ENCODE measurements at places on chromosomes 2 and 18. TPM values are rescaled to one million over a fixed set of nuclear protein-coding genes. Genes with fewer than 3 reads are reported as not detected.

DNA sequence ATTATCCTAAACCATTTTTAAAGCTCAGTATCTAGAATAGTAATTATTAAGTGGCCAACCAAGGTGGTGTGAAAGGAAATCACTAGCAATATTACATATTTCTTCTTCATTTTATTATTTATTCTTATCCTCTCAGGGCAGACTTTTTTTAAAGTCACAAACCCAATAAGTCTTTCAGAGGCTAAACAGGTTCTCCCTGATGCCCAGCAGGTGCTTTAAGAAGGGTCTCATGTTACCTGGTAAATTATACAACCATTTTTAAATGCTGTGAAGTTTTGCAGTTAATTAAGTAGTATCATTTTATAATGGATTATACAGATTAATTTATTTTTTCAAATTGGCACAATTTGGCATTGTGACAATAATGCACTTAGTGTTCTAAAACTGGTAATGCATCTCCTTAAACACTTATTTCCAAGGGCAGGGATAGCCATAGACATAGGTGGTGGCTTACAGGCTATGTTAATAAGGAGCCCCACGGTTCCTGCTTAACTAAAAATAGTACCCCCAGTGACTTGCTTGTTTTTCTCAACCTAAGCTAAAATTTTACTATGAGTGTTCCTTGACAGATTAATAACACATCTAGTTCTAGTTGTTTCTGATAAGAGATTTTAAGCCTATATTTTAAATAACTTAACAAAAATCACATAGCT is 67.0 kb downstream of the PMS1 start:
- no peak overlapping the region for H3K4me3 ChIP-seq
- H3K36me3 ChIP-seq, result peaks cover 6% of the 10 kb centered on the region
- no peaks in the 10 kb centered on the region for H3K4me1 ChIP-seq
- no peak for DNase-seq
- H3K27me3 ChIP-seq, result no peaks in the 10 kb centered on the region

GRCh38 chr2:50529600-50530218 is 502.2 kb downstream of the NRXN1 start:
- DNase-seq, result no peak
- no peaks in the 10 kb centered on the region for H3K4me1 ChIP-seq
- no peaks in the 10 kb centered on the region for H3K27me3 ChIP-seq
- H3K27ac ChIP-seq, result no peak overlapping the region

DNA sequence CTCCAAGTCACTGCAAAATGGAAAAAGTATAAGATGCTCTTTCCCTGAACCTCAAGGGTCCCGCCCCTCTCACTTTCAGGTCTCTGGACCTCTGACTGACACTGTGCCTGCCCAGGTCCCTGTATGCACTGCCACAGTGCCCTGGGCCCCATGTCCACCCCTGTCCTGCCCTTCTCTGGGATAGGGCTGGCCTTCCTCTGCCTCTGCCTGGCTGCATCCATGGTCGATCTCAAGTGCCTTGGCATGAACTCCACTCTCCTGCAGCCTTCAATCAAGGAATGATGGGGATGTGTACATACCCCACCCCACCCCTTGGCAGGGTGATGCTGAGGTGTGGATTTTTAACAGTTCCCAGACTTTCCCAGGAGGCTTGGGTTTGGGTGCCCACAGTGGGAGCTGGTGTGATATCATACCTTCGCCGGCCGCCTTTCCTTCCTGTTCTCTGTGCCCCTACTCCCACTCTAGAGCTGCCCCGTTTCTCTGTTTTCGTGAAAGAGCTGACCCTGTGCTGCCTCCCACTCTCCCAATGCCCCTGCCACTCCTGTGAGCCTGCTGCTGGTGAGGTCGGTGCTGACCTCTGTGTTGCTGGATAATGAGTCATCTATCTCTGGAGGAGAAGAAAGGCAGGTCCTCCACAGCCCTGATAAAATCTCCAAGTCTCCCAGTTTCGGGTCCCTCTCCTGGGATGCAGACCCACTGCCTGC is 18.9 kb downstream of the PTPN18 start:
- H3K4me3 ChIP-seq, result no peak overlapping the region
- no peaks in the 10 kb centered on the region for H3K36me3 ChIP-seq
- DNase-seq, result no peak

CTAGE1 gene
- not detected for total RNA-seq

SLC9A4 gene
- total RNA-seq, result not detected

DNA sequence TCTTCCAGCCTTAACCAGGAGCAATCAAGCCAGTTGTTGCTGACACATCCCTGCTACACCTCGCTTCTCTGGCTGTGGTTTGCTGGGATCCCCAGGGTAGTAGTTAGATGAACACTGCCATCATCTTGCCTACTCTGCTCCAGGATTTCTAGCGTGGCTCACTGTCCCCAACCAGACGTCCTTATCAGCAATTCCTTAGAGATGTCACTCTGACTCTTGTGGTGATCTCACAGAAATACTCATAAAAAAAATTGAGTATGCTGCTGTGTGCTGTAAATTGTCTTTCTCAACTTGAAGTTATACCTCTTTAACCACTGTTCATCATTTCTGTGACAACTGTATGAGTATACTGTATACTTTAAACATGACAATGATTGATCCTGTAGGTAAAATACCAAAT is 63.2 kb downstream of the PLCL1 start:
- no peak overlapping the region for H3K27ac ChIP-seq
- DNase-seq, result no peak
- no peak overlapping the region for H3K4me3 ChIP-seq
- no peaks in the 10 kb centered on the region for H3K36me3 ChIP-seq
- H3K4me1 ChIP-seq, result peaks cover 57% of the 10 kb centered on the region

UCN gene
- 5.1 TPM for total RNA-seq

DNA sequence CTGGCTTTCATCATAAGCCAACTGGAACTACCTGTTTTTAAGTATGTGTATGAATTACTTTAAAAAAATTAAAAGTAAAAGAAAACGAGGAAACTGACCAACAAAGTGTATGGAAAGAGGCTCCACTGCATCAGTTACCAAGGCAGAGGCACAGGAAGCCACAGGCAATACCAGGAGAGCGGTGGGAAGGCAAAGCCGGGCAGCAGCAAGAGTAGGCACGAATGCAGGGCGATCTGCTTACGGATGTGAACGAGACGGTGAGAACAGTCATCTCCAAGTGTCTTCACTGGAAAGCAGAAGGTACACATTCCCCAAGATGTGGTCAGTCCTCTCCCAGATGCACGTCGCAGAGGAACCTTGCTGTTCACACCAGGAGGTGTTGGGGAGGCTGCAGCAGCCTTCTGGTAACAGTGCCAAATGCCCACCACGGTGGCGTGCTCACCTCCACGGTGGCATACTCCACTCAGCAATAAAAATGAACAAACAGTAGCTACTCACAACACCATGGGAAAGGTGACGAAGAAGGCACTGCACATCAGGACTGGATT is 43.1 kb downstream of the HS6ST1 start:
- H3K36me3 ChIP-seq, result no peaks in the 10 kb centered on the region
- H3K27ac ChIP-seq, result no peak overlapping the region
- no peak overlapping the region for H3K4me3 ChIP-seq
- peaks cover 9% of the 10 kb centered on the region for H3K4me1 ChIP-seq

SPP2 gene
- not detected for total RNA-seq

CD8A gene
- 0.91 TPM for total RNA-seq

DNA sequence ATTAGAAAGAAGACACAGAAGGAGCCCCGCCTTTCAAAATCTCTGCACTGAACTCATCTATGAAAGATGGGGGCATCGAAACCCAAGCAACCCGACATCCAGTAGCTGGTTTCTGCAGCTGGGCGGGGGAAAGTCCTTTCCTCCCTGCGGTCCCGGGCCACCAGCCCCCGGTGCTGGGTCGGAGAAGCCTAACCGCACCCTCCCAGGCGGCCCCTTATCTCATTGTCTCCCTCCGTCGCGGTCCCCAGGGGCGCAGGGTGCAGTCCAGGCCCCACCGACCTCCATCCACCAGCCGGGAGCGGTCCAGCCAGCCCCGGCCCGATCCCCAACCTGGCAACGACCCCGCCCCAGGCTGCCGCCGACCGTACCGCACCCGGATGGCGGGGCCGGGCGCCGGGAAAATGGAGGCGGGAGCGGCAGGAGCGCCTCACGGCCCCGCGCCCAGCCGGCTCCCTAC is 452 bp downstream of the RAPH1 start:
- no peaks in the 10 kb centered on the region for H3K36me3 ChIP-seq
- peak overlapping the region; percentile 20 for H3K4me3 ChIP-seq
- DNase-seq, result peak; percentile 39
- H3K27me3 ChIP-seq, result no peaks in the 10 kb centered on the region
- H3K27ac ChIP-seq, result no peak overlapping the region

KANSL1L gene
- 12.1 TPM for total RNA-seq

CIB4 gene
- not detected for total RNA-seq

DNA sequence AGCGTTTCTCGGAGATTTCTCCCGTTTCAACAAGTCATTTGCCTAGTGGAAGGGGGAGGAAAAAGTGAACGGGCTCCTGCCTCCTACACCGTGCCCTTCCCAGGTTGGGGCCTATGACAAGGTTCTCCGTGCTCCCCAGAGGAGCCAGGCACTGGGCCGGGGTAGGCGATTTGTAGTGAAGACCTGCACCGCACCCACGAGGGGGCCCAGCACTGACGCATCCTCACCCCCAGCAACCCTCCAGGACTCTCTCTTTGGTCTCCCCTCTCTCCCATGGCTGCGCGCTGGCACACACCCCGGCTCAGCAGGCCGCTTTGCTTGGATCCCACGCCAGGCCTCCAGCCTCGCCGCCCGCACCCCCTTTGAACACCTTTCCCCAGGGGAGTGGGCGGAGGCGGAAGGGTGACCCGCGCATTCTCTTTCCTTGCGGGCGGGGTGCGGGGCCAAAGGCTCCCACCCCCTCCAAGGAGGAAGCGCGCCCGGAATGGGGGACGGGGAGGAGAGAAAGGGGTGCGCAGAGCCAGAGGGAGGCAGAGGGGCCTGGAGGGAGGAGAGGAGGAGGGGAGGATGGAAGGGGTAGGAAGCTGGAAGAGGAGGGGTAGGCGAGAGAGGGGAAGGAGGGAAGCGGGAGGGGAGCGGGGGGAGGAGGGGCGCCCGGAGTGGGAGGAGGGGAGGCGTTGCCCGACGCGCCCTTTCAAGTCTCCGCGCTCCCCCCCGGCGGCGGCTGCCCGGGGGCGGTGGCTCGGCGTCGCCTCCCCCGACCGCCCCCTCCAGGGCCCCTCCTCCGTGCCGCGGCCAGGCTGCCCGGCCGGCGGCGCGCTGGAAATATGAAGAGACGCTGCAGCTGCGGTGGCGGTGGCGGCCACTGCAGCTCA is at the start of gene APCDD1:
TSS of gene APCDD1 (plus strand) at position 830 of the 875 bp plus-strand sequence. CDS start 347 bp downstream, outside the sequence.
- H3K4me1 ChIP-seq, result no peaks in the 10 kb centered on the region
- H3K36me3 ChIP-seq, result no peaks in the 10 kb centered on the region
- no peak for DNase-seq
- no peak within 1 kb of the TSS for H3K4me3 ChIP-seq

DNA sequence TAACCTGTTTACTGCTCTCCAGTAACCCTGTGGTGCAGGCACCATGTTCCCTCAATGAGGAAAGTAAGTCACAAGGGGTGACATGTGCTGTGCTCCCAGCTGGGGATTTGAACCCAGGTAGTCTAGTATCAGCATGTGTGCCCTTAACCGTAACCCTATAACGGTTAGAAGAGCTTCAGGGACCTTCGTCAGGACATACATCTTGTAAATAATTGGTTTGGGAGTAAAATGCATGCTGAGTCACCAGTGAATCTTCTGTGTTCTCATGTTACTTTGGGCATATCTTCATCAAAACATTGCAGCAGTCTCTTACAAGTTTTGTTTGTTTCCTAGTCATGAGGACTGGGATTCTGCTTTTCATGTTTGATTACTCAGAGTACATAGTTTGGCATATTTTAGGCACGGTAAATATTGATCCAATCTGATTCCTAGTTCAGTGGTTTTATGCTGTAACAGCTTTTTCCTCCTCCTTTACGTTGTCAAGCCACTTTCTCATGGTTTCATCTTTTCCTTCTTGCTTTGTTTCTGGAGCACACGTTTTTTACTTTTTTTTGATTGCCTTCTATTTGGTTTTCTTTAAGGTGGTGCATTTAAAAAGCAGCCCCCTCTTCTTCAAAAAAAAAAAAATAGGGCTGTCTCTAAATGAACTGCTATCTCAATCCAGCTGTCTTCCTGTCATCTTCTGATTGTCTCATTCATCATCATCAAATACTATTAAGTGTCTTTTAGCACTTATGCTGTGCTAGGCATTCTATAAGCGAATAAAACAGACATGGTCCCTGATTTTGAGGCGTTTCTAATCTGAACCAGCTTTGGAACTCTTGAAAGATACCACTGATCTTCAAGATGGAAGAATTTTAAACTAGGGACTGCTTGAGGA is 50.4 kb downstream of the CLIP4 start:
- H3K4me1 ChIP-seq, result no peaks in the 10 kb centered on the region
- no peaks in the 10 kb centered on the region for H3K27me3 ChIP-seq
- H3K36me3 ChIP-seq, result peaks cover 15% of the 10 kb centered on the region
- H3K27ac ChIP-seq, result no peak overlapping the region
- H3K4me3 ChIP-seq, result no peak overlapping the region
- DNase-seq, result no peak

DNA sequence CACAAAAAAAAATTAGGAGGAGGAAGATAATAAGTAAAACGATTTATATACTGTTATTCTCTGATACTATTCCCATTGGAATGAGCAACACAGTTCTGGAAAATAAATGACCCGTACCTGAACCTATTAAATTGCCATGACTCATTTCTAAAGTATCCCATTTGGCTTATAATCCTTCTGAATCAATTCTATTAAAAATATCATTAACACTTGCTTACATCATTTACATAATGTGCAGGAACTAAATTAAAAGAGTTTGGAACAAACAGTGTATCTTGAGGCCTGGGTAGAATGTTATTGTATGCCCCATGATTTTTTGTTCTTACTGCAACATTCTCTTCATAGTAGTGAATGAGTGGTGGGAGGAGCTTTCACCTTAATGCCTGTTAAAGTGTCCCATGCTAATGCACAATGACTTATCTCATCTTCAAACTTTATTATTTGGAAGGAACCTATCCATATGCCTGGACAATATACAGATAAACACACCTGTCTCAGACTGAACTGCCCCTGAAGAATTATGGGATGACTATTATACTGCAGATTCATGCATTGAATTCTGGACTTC is 549.9 kb upstream of the ACVR2A start:
- DNase-seq, result no peak
- H3K27me3 ChIP-seq, result no peaks in the 10 kb centered on the region
- no peaks in the 10 kb centered on the region for H3K36me3 ChIP-seq
- no peak overlapping the region for H3K27ac ChIP-seq
- no peak overlapping the region for H3K4me3 ChIP-seq

GRCh38 chr2:195613922-195614321 is 43.1 kb upstream of the SLC39A10 start:
- H3K27me3 ChIP-seq, result no peaks in the 10 kb centered on the region
- DNase-seq, result no peak
- H3K4me1 ChIP-seq, result peaks cover 5% of the 10 kb centered on the region
- H3K4me3 ChIP-seq, result no peak overlapping the region
- H3K27ac ChIP-seq, result no peak overlapping the region
- no peaks in the 10 kb centered on the region for H3K36me3 ChIP-seq

DNA sequence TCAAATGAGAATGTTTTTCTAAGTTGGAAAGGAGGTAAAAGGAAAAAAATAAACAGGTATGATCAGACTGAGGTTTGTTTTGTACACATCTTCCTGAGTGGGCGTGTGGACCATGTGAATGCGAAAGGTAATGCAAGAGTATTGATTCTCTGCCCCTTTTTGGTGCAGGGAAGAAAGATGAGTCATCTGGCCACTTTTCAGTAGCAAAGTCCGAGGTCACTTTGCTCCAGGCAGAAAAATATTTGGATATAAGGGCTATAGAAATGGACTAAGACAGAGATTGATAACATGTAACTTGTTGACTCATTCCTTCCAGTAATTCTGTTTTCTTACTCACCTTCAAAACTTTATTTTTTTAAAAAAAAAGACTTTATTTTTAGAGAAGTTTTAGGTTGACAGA is 130.5 kb downstream of the DSEL start:
- no peaks in the 10 kb centered on the region for H3K27me3 ChIP-seq
- H3K36me3 ChIP-seq, result no peaks in the 10 kb centered on the region
- H3K4me1 ChIP-seq, result no peaks in the 10 kb centered on the region

- H3K4me1 ChIP-seq, result peaks cover 26% of the 10 kb centered on the region
- no peaks in the 10 kb centered on the region for H3K36me3 ChIP-seq
- no peak overlapping the region for H3K4me3 ChIP-seq
- no peak overlapping the region for H3K27ac ChIP-seq
These were observed 20.5 kb downstream of the TMEM18 start for GRCh38 chr2:656676-657075.
